ENCODE measurements at places on chromosomes 13 and 19.

DNA sequence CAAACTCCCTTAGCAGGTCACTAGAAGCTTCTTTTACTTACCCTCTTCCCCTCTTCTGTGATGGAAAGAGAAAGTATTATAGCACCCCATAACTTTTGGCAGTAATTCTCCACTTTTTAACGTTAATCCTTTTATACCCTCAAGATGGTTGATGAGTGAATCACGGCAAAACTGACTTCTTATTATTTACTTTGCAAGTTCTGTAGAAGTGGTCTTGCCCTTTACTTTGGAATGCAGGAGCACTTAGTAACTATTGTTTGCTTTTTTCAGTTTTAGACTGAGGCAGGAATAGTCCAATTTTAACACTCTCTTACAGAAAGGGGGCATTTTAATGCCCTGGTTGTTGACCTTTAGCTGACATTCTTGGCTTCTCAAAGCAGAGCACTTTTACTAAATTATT, 260.1 kb downstream of the LMO7 start:
- DNase-seq, result no peak

- no peak for DNase-seq
Measured at GRCh38 chr19:29813642-29814041, 1.9 kb downstream of the CCNE1 start.

DNA sequence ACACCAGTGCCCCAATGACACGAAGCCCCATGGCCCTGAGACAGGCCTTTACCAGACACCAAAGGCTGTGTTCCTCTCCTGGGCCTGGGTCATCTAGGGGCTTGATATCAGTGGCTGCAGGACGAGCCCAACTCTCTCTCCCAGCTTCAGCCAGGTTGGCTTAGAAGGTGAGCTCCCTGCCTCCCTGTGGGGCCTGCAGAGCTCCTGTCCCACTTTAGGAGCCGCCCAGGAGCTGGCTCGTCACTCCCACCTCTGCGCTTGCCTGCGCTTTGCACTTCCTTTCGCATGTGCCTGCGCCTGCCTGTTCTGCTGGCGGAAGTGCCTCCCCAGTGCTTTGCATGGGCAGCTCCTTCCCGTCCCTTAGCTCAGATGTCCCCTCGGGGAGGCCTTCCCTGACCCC, 4.9 kb downstream of the CALM3 start:
- no peak for DNase-seq

DNA sequence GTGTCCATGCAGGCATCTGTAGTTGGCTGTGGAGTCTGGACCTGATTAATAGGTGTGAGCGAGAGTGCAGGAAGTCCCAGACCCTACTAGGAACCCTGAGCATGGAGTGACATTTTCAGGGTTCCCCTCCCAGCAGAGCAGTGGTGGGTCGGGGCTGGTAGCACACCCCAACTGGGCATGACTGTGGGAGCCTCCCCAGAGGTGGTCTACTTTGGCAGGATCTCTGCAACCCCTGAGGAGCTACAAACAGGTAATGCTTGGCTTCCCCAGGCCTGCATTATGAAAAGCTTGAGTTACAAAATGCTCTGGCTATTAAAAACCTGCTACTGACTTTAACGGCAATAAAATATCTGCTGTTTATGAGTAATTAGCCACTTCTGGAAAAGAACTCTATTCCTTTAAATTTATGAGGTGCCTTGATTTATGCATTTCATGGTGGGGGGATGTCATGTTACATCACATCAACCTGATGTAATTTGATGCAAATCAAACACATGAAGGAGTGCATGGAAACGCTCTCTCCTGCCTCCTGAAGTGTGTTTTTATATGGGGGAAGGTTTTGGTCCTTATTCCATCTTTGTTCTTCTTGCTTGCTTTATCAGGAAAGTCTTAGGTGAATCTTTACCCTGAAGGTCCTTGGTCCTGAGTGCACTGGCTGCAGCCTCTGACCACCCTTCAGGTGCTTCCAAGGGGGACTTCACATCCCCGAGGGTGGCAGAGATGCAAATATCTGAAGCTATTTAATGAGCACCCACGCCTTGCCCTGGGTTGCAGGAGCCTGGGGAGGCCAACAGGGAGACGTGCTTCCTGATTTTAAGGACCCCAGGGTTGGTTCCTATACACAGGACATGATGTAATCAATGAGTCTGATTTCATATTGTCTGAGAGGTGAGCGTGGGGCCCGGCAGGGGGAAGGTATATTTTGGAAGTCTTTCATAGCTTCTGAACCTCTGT, 54.0 kb downstream of the ZNF536 start:
- no peak for DNase-seq

GRCh38 chr13:23988546-23989122, 91.3 kb upstream of the C1QTNF9B start:
- DNase-seq, result no peak

- no peak for DNase-seq
Measured at GRCh38 chr19:18886972-18887371, 9.0 kb downstream of the CERS1 start.

- DNase-seq, result no peak
Measured at GRCh38 chr13:39506559-39507390, 96.2 kb downstream of the LHFPL6 start.

DNA sequence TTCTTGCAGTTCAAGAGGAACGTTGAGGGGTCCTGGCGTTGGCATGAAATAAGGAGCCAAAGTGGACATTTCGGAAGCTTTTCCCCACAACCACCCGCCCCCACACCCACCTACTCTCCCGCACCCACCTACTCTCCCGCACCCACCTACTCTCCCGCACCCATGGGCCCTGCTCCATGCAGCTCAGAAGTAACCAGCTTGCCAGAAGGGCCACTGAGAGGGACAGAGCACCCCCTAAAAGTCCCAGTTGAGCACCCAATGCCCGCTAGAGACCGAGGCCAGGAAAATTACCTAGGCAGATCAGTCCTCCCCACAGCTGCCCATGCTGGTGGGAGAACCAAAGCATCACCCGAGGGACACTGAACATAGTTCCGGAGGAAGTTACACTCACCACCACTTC, 11.8 kb downstream of the VSTM2B start:
- no peak for DNase-seq

GRCh38 chr19:46755077-46755852, 9.0 kb upstream of the STRN4 start:
- DNase-seq, result no peak

DNA sequence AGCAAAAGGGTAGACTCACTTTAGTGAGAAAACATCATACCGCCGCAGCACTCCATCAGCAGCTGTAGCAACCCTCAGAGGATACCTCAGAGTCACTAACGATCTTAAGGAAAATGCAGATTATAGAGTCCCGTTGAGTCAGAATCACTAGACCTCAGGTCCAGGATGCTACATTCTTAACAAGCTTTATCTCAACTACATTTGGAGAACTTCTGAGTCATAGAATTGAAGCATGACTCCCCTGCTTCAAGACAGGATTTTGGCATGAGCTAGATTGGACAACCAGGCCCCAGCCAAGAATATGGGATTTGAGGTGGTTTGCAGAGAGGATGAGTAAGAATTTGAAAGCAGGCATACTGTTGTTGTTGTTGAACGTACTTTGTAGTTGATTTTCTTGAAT, 118.9 kb upstream of the UBL3 start:
- DNase-seq, result no peak

DNA sequence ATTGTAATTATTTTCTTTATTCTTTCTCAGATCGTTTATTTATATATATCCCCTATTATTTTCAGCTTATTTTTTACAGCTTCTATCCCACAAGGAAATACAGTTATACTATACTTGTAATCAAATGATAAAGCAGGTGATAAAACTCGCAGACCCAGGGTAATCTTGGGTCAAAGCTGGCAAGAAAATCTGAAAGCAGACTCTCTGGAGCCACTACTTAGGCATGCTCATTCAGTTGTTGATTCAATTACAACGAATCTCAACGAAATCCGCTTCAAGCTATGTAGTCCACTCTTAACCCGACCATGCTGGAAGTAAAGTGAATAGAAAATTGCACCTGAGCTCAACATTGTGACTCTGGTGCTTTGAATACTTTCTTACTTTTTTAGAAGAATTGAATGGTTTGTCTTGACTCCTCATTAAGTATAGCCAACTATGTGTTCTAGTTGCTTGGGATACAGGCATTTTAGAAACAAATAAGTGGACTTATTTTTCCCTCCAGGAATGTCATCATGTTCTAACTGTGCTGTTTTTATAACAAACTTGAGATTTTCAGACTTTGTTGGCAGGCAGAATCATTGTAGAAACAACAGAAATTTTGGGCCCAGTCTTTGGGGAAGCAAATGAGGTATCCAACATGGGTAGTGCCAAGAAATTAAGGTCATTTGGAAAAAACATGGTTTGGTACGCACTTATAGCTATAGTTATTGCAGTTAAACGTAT, 21.4 kb downstream of the ESD start:
- DNase-seq, result no peak

- DNase-seq, result no peak
Measured at GRCh38 chr13:101545521-101545920, 93.0 kb downstream of the ITGBL1 start.

DNA sequence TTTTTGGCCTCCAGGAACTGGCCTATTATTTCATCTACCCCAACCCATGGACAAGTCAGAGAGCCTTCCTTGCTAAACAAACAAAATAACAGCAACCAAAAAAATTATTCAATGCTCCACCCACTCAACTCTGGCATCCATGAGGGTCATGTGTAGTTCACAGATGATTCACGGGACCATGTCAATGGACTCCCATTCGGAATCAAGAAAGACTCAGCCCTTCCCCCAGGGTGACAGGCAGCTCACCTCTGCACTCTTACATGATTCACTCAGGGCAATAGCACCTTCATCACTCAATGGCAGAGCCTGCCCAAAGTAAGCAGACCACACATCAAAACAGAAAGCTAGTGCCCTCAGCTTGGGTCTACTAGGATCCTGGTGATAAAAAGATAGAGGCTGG, 14.3 kb upstream of the SCEL start:
- DNase-seq, result no peak

All from T-helper 2 cell (primary cell).